ENCODE measurements at places on chromosomes 6 and 20. TPM values are rescaled to one million over a fixed set of nuclear protein-coding genes. Genes with fewer than 3 reads are reported as not detected.

GRCh38 chr20:1190847-1191246 is 6.1 kb upstream of the TMEM74B start:
- no peak for DNase-seq

DNA sequence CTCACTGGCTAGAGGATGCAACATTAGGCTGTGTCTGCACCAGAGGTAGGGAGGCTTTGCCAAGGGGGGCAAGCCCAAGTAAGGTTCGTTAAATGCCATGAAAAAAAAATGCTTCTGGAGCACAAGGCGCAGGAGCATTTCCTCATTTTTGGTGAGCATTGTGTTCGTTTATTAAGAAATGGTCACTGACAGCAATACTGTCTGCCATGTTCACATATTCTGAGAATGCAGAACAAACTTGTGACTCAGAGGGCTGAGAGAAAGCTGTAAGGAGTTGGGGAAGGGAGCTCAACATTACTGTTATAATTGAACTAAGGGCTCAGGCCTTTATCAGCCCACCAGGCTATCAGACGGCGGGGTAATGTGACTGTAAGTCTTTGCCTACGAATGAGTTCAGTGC is 465.4 kb upstream of the BTBD3 start:
- DNase-seq, result no peak

- no peak for DNase-seq
Observed at GRCh38 chr20:805713-806112, 27.8 kb upstream of the FAM110A start.

DNA sequence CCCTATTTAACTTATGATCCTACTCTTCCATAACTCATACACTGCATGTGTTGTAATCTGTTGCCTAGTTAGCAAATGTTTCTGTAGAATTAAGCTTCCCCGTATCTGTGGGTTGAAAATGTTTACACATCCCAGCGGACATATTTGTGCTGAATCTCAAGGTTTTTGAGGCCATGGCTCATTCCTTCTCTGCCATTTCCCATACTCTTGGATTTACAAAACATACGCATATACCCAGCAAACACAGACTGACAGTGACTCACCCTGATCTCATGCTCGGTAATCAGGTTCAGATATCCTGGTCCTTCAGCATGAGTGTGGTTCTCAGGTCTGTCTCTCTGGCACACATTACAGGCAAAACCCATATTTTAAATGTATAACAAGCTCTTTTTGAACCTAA is 58.7 kb downstream of the AGPAT4 start:
- DNase-seq, result no peak

Gene POU3F2
- 0.03 TPM for total RNA-seq

DNA sequence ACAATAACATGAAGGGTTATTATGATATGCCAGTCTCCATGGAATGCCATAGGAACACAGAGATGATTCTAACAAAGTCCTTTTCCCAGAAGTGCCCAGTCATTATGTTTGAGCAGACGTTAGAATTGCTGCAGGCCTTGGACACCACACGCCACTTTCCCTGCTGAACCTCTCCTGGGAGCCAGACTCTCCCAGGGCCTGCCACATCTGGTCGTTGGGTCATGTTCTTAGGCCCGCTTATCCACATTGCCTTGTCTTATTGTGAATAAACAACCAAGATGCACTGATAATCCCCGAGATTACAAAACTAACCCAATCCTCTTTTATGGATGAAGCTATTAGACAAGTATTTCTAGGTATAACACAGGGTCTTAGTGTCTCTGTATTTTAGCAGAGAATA is 276.5 kb upstream of the CITED2 start:
- DNase-seq, result no peak

Gene WFDC13
- total RNA-seq, result not detected

Gene PERP
- total RNA-seq, result 36.7 TPM

All from left cardiac atrium (tissue), 4 donors.